ENCODE measurements at places on chromosomes 3 and 15. TPM values are rescaled to one million over a fixed set of nuclear protein-coding genes. Genes with fewer than 3 reads are reported as not detected.

CFAP91 gene
- total RNA-seq = 1.5 TPM

PAQR9 gene
- 23.0 TPM for total RNA-seq

STAB1 gene
- 46.5 TPM for total RNA-seq

SEMA3G gene
- total RNA-seq = 12.6 TPM

OXTR gene
- 0.47 TPM for total RNA-seq

TPRG1 gene
- total RNA-seq = 2.1 TPM

DNA sequence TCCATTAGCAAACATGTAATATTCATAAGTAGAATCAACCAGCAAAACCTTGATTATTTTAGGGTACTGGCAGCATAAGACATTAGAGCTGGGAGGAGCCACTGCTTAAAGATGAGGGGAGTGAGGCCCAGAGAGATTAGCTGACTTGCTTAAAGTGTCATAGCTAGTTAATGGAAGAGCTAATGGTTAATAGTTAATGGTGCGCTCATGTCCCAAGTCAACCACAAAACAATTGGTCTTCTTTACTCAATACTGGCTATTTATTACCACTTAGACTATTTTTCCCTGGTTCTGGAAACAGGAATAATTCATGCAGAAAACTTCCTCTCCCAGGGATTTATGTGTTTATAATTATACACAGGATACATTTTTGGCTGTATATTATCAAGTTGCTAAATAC lies 33.1 kb downstream of the EIF4E3 start:
- H3K27ac ChIP-seq = no peak overlapping the region
- no peaks in the 10 kb centered on the region for H3K27me3 ChIP-seq
- DNase-seq = no peak
- H3K4me1 ChIP-seq = no peaks in the 10 kb centered on the region
- no peaks in the 10 kb centered on the region for H3K36me3 ChIP-seq

GRCh38 chr3:39505866-39506742 lies 38.6 kb downstream of the MOBP start:
- no peak overlapping the region for H3K4me3 ChIP-seq
- H3K27ac ChIP-seq = no peak overlapping the region
- DNase-seq = no peak

DNA sequence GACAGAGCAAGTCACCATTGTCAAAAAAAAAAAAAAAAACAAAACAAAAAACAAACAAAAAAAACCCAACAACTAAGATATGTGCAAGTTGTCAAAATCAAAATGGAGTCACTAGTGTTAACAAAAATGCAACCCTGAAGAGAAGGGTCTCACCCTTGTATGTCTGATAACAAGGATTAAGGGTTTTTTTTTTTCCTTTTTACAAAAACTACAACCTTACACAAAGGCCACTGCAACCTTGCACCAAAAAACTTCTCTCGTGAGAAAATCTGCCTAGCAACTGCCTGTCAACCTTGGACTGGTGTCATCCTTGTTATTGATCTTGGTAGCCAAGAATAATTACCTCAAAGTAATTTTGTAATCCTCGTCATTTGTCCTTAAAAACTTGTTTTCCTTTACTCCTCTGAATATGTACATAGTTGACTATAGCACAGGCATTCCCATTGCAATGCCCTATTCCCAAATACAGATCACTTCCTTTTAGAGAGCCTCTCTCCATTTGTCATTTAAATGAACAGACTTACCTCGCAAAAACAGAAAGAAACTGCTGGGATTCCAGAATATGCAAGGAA lies 24.0 kb downstream of the TFRC start:
- DNase-seq = no peak
- H3K36me3 ChIP-seq = peaks cover 100% of the 10 kb centered on the region
- no peaks in the 10 kb centered on the region for H3K4me1 ChIP-seq

- H3K27me3 ChIP-seq = no peaks in the 10 kb centered on the region
- no peak overlapping the region for H3K27ac ChIP-seq
- no peaks in the 10 kb centered on the region for H3K4me1 ChIP-seq
- H3K36me3 ChIP-seq = no peaks in the 10 kb centered on the region
Measured at GRCh38 chr3:9955067-9955502, 2.9 kb upstream of the PRRT3 start.

DNA sequence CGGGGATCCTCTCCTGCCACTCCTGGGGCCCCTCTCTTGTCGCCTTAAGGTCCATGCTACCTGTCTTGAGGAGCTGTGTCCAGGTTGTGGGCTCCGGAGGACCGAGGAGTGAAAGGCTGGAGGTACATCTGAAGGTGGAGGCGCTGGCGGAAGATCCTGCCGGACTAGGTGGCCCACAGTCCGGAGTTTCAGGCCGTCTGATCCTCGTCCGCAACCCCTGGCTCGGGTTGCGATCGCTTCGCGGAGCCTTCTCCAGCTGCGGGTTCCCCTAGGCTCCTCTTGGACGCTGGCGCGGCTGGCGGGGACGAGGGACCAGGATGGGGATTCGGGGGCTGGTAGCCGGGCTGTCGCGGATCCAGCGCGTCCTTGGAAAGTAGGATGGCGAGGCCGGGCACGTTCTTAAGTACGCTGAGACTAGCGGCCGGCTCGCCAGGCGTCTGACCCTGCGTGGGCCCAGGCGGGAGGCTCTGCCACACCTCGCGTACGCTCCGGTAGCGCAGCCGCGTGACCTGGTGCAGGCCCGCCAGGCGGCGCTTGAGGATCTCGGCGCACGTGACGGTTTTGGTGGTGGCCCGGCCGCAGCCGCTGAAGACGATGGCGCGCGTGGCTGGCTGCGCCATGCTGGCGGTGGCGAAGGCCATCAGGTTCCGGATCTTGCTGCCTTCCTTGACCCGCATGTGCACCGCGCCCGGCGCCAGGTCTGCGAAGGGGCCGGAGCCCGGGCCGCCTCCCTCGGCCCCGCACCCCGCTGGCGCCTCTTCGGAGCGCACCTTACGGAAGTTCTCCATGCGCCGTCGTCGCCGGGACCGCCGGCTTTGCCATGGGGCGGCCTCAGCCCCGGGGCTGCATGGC lies 550 bp downstream of the RPP25 start:
- H3K4me3 ChIP-seq = peak overlapping the region; percentile 66
- H3K27me3 ChIP-seq = no peaks in the 10 kb centered on the region
- peak overlapping the region; percentile 69 for H3K27ac ChIP-seq

DNA sequence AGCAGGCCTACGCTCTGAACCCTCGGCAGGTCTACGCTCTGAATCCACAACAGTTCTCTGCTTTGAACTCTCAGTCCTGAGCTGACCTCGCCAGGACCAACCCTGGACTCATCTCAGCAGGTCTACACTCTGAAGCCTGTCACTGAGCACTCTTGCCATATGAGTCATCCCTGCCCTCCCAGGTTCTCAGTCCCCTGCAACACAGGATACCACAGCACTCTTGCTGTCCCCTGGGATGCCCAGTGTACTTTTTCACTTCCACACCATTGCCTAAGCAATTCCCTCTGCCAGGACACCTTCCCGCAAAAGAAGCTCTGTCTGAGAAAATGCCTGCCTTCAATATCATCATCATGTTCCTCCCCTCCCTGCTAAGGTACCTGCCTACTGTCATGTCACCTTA lies 42.0 kb downstream of the NUP210 start:
- no peaks in the 10 kb centered on the region for H3K27me3 ChIP-seq
- H3K4me3 ChIP-seq = no peak overlapping the region
- H3K36me3 ChIP-seq = no peaks in the 10 kb centered on the region
- H3K4me1 ChIP-seq = peaks cover 18% of the 10 kb centered on the region
- DNase-seq = no peak

GRCh38 chr3:105733356-105733755 lies 135.5 kb downstream of the CBLB start:
- no peak overlapping the region for H3K4me3 ChIP-seq
- no peaks in the 10 kb centered on the region for H3K4me1 ChIP-seq
- DNase-seq = no peak
- H3K27ac ChIP-seq = no peak overlapping the region
- H3K27me3 ChIP-seq = no peaks in the 10 kb centered on the region

GRCh38 chr15:90413411-90414379 lies 25.7 kb downstream of the IQGAP1 start:
- H3K36me3 ChIP-seq = no peaks in the 10 kb centered on the region
- H3K27ac ChIP-seq = peak overlapping the region; percentile 4
- H3K4me1 ChIP-seq = no peaks in the 10 kb centered on the region

DNA sequence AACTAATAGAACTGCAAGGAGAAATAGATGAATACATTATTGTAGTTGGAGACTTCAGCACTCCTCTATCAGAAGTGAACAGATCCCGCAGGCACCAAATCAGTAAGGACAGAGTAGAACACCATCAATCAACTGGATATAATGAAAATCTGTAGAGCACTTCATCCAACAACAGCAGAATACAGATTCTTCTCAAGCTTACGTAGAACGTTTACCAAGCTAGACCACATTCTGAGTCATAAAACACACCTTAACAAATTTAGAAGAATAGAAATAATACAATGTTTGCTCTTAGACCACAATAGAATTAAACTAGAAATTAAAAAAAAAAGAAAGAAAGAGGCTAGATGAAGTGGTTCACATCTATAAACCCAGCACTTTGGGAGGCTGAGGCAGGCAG lies 70.7 kb upstream of the NEDD4 start:
- no peaks in the 10 kb centered on the region for H3K36me3 ChIP-seq
- no peaks in the 10 kb centered on the region for H3K4me1 ChIP-seq
- H3K4me3 ChIP-seq = no peak overlapping the region
- no peak overlapping the region for H3K27ac ChIP-seq
- no peak for DNase-seq

DNA sequence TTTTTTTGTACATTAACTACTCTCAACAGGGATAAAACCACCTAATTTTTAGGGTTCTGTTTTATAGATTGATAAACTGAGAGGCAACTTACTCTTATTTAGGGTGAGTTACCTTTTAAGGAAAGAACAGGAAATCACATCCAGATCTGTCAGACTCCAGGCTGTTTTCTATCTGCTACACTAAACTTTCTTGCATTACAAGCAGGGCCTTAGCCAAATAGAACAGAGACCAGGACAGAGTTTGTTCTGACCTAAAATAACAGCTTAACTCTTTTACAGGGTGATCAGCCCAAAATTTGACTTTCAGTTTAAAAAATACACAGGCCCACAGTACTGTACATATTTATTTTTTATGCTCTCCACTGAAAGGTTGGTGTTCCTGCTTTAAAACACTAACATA lies 38.6 kb downstream of the SGO1 start:
- DNase-seq = no peak
- H3K27ac ChIP-seq = no peak overlapping the region
- no peaks in the 10 kb centered on the region for H3K4me1 ChIP-seq
- no peak overlapping the region for H3K4me3 ChIP-seq
- no peaks in the 10 kb centered on the region for H3K27me3 ChIP-seq

- H3K4me3 ChIP-seq = no peak overlapping the region
- no peak overlapping the region for H3K27ac ChIP-seq
- no peaks in the 10 kb centered on the region for H3K4me1 ChIP-seq
- DNase-seq = peak; percentile 80
- H3K27me3 ChIP-seq = no peaks in the 10 kb centered on the region
Measured at GRCh38 chr15:92074646-92075045, 221.1 kb downstream of the SLCO3A1 start.

GRCh38 chr3:71779674-71780377 lies 5.1 kb downstream of the PROK2 start:
- H3K36me3 ChIP-seq = no peaks in the 10 kb centered on the region
- no peak overlapping the region for H3K4me3 ChIP-seq
- peaks cover 10% of the 10 kb centered on the region for H3K4me1 ChIP-seq
- no peak for DNase-seq

DNA sequence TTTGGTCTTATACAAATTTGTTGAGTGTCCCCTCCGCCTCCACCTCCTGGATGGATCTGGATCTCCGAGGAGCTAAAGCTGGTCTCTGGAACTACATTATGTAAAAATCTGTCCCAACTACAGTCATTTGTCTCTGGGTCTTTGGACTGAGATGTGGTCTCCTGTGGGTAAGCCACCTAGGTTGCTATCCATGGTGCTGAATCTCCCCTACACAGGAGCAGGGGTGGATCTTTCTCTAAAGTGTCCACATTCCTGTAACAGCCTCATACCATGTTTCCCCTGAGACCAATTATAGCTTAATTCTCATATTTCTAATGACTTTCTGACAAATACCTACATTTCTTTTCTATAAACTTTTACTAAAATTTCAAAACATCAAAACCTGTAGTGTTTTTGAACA lies 625.8 kb downstream of the TAFA4 start:
- H3K4me3 ChIP-seq = no peak overlapping the region
- no peaks in the 10 kb centered on the region for H3K27me3 ChIP-seq
- no peaks in the 10 kb centered on the region for H3K36me3 ChIP-seq

DNA sequence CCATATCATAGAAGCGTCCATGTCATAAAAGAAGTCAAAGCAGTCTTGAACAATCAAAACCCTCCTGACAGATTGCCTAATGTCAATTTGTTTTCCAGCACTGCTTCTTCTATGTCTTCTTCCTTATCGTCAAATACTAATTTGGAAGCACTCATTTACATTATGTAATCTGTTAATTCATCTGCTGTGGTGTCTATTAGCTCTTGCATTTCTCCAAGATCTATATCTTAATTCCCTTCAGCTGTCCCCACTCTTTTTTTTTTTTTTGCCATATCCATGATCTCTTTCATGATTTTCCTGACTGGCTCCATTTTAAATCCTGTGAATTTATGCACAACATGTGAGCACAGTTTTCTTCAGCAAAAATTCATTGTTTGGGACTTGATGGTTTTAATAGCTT lies 560.5 kb upstream of the ARPP21 start:
- H3K36me3 ChIP-seq = no peaks in the 10 kb centered on the region
- DNase-seq = no peak
- H3K27me3 ChIP-seq = no peaks in the 10 kb centered on the region

- no peak overlapping the region for H3K4me3 ChIP-seq
- no peak overlapping the region for H3K27ac ChIP-seq
- H3K36me3 ChIP-seq = no peaks in the 10 kb centered on the region
- no peaks in the 10 kb centered on the region for H3K27me3 ChIP-seq
- peaks cover 11% of the 10 kb centered on the region for H3K4me1 ChIP-seq
Measured at GRCh38 chr3:102735311-102735710, 300.5 kb downstream of the ZPLD1 start.

GRCh38 chr15:61090386-61091288 lies 138.5 kb downstream of the RORA start:
- DNase-seq = no peak
- no peak overlapping the region for H3K27ac ChIP-seq
- H3K27me3 ChIP-seq = no peaks in the 10 kb centered on the region
- peaks cover 6% of the 10 kb centered on the region for H3K4me1 ChIP-seq
- H3K4me3 ChIP-seq = no peak overlapping the region

GRCh38 chr3:9260305-9260704 lies 10.9 kb upstream of the SRGAP3 start:
- no peak overlapping the region for H3K4me3 ChIP-seq
- no peaks in the 10 kb centered on the region for H3K36me3 ChIP-seq
- no peak overlapping the region for H3K27ac ChIP-seq
- H3K4me1 ChIP-seq = no peaks in the 10 kb centered on the region
- H3K27me3 ChIP-seq = no peaks in the 10 kb centered on the region

GRCh38 chr3:58021962-58022361 lies 13.7 kb downstream of the FLNB start:
- H3K4me3 ChIP-seq = no peak overlapping the region
- no peaks in the 10 kb centered on the region for H3K27me3 ChIP-seq
- no peak overlapping the region for H3K27ac ChIP-seq
- no peaks in the 10 kb centered on the region for H3K36me3 ChIP-seq
- peaks cover 50% of the 10 kb centered on the region for H3K4me1 ChIP-seq
- no peak for DNase-seq

DNA sequence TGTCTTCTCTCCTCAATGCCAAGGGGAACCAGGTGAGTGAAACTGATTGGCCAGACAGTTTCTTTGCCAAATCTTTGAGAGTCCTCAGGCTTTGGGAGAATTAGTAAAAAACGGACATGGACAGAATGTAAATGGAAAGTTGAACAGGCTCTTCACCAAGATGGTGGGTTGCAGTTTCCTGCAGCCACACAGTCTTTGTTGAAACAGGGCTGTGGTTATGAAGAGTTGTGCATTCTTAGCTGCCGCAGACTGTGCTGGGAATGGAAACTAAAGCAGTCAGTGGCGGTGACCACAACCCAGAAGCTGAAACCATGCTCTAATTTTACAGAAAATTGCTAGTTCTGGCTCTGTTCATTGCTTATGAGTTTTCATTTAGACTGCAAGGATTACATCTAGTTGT lies 42.1 kb upstream of the TASOR start:
- H3K36me3 ChIP-seq = peaks cover 36% of the 10 kb centered on the region
- no peaks in the 10 kb centered on the region for H3K4me1 ChIP-seq
- H3K4me3 ChIP-seq = no peak overlapping the region
- no peak for DNase-seq
